ENCODE measurements at places on chromosomes 3 and 15.

DNA sequence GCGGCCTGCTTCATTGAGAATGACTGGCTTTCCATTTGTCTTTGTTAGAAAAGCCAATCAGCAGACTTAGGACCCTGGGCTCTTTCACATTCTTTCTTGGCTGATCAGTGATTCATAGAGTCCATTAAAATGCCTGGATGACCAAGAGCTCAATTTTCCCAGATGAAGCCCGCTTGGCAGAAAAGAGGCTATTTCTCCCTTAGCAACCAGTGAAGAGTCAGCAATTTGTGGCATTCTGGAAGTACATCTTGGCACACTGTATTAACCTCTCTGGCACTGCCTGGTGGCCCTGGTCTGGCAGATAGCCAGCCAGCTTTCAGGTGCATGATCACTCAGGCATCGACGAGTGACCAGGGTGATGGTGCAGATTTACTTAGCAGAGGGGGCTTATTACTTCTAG, 145.7 kb upstream of the PLAAT1 start:
- no peak for DNase-seq

GRCh38 chr3:23928524-23928923, 11.6 kb downstream of the RPL15 start:
- no peak for DNase-seq

DNA sequence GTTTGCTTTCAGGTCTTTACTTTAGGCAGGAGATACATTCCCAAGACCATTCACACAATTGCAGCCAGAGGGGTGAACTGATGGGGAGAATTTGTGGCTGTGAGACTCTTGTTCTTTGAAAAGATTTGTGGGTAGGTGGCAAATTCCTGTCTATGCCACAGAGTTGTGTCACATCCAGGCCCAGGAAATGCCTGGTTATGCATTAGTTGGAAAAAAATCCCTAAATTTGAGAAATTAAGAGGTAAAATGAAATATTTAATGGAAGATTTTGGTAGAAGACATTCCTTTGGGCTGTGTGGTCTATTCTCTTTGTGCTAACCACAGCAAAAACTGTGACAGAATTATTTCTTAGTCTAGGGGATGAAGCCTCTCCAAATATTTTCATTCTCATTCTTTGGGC, 28.8 kb downstream of the SAMMSON start:
- DNase-seq = no peak

DNA sequence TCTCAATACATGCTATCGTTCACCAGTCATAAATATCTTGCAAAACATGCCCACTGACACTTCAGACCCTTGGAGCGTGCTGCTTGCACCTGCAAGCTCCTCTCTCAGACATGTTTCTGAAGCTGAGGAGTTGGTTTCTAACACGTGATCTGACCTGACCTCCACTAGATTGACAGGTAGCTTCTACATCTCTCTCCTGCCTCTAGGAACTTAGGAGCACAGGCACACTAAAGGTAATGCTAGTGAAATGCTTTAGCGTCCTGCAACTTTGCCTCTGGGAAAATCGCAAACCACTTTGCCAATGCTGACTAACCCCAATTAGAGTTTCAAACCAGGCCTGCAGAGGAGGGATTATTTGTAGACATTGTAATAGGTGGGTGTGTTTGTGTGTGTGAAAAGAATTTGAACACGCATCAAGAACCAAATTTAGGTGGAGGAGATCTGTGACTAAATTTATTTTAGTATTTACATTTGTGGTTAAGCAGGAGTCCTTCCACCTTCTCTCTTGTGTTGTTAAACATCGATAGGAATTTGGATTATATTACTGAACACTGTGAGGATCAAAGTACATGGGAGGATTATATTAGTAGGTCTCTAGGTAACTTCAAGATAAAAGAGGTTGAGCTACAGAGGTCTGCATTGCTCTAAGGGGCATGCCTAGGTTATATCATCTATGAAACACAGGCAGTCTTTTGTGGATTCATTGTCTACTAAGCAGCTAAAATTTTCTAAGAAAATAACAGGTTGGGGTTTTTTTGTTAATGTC, 86.7 kb upstream of the ZBED2 start:
- no peak for DNase-seq

Data from hematopoietic multipotent progenitor cell treated with erythropoietin and hydrocortisone succinate and interleukin-3 and kit ligand, for 4 days (in vitro differentiated cells).